Effector memory CD4-positive, alpha-beta T cell (primary cell): ENCODE measurements at places on chromosomes 12 and 14.

DNA sequence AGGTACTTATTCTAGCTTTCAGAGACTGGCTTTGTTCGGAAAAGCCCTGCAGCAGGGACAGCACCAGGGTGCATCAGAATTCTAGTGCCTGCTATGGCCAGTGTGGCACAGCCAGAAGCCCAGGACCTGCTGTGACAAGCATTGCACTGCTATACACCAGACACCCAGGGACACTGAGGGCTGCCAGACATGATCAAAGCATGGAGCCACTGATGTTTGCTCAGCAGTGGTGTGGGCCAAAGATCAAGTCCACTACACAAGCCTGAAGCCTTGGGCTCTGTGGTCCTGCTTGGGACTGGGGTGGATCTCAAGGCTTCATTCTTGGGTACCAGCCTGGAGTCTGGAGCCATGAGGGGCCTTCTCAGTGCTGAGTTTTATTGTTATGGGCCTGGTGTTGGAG lies 36.1 kb upstream of the CDKN3 start:
- DNase-seq = no peak

- DNase-seq = no peak
Observed at GRCh38 chr12:9334964-9335363, 126.8 kb upstream of the PZP start.

DNA sequence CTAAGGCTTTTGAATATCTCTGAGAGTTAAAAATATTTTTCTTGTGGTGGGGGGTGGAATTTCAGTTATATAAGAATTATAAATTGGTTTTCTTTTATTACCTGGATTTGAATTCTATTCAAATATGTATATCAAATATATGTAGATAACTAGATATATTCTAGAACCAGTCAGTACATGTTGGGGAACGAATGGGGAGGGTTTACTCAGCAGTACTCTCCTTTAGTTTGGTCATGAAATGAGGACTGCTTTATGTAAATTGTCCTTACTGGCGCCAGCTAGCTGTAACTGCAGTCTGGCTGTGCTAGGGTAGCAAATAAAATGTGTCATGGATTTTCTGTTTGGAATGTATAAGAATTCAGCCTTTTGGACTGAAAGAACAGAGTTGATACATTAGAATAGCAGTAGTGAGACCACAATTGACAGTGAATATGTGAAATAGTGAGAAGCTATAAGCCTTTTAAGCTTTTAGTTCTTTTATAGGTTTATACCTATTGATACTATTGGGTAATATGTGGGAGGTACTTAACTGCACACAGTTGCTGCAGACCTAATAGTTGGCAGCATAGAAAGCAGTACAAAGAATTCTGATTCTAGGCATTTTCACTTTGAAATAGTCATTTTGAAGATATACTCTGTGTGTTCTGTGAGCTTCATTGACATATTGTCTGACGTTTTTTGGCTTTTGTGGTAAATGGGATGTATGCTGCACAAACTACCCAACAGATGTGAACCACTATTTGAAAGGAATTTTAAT lies 29.0 kb downstream of the ATF7IP start:
- no peak for DNase-seq

DNA sequence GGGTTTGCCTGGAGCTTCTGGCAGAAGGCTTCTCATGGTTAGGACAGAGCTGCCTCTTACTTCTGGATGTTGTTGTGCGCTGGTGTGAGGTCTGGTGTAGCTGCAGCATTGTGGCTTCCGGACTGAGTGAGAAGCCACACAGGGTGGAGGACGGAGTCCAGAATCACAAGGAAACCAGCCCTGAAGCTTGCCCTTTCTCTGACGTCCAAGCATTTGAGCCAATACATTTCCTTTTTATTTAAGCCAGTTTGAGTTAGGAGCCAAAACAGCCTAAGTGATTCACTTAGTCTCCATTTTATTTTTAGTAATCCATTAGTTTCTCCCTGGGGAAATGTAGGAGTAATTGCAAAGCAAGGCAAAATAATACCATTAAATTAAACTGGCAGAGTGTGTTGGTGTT lies 402.4 kb upstream of the RGS6 start:
- DNase-seq = no peak

- DNase-seq = no peak
Observed at GRCh38 chr14:68695326-68695768, 97.5 kb downstream of the ZFP36L1 start.

GRCh38 chr12:94149119-94149780 lies 873 bp downstream of the PLXNC1 start:
- DNase-seq = peak; percentile 19

DNA sequence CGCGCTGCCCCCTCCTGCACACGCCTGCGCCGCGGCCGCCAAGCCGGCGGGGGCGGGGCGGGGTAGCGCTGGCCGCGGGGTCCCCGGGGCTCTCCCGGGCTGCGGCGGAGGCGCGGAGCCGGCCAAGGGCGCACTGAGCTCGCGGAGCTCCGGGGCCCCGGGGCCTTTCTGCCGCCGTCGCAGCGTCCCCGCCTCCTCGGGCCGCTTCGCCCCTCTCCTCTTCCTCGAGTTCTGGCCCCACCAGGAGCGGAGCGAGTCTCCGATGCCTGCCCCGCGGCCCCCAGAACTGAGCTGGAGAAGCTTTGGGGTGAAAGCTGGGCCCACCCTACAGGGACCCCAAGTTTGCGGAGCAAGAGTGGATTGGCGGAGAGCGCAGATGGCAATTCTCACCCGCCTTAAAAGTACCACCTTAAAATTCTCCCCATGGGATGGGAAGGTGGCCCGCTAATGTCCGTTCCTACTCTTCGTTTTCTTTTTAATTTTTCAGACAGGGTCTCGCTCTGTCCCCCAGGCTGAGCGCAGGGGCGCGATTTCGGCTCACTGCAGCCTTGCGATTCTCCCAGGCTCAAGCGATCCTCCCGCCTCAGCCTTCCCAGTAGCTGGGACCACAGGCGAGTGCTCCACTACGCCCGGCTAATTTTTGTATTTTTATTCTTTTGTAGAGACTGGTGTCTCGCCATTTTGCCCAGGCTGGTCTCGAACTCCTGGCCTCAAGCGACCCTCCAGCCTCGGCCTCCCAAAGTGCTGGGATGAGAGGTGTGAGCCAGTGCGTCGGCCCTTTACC lies 129.6 kb downstream of the NDUFA12 start:
- no peak for DNase-seq

DNA sequence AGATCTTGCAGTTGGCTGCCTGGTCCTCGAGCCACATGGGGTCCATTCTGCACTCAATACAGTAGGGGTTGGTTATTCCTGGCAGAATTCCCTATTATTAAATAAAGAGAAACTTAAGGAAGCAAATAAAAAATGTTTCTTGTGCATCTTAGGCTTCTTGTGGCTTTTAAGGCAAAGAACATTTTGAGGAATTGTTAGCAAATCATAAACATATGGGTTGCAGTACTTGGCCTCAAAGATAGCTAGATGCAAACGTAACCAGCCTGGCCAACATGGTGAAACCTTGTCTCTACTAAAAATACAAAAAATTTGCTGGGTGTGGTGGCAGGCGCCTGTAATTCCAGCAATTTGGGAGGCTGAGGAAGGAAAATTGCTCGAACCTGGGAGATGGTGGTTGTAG lies 50.8 kb upstream of the KCNA5 start:
- no peak for DNase-seq

DNA sequence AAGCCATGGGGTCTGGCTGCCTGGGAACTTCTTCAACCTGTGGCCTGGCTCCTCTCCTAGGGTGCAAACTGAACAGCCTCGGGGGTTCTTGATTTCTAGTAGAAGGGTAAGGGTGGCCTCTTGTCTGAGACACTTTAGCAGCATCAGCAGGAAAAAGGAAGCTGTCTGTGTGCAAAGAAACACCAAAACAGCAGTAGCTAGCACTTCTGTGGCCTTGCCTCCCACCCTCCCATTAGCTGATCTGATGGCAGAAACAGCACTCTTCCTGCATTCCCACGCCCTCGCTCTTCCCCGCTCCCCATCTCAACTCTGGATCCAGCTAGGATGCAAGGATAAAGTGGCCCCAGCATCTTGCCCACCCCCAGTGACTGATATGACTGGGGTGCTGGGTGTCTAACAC lies 20.7 kb downstream of the SLC7A8 start:
- DNase-seq = no peak

DNA sequence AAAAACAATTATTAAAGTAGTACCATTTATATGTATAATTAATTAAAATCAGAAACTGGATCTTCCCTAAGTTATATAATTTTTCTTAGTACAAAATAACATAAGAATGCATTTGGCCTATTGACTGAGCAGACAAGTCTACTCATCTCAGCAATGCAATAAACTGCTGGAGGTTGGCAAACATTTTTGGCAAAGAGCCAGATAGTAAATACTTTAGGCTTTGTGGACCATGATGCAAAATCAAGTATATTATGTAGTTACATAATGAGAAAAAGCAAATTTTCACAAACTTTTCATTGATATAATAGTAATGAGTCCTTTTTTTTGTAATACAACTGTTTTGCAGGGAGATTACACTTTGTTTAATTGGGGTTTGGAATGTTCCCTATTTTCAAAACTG lies 30.9 kb downstream of the ERGIC2 start:
- no peak for DNase-seq

DNA sequence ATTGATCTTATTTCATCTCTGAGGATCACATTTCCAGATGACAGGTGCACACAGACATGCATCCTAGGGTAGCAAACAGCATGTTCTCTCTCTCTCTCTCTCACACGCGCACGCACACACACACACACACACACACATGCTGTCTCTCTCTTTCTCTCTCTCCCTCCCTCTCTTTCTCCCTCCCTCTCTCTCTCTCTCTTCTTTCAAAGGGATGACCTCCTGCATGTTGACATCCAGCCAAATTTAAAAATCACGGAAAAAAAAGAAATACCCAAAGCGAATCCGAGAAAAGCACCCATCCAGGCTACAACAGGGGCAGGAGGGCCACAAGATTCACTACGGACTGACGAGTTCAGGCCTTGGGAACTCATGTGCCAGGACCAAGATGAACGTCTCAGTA lies 2.3 kb downstream of the KSR2 start:
- DNase-seq = no peak

- no peak for DNase-seq
Observed at GRCh38 chr12:88242571-88242925, 100.4 kb downstream of the TMTC3 start.

- DNase-seq = no peak
Observed at GRCh38 chr14:100591453-100592371, 4.5 kb upstream of the BEGAIN start.

GRCh38 chr14:103023881-103024473 lies 33.4 kb downstream of the CDC42BPB start:
- DNase-seq = no peak

DNA sequence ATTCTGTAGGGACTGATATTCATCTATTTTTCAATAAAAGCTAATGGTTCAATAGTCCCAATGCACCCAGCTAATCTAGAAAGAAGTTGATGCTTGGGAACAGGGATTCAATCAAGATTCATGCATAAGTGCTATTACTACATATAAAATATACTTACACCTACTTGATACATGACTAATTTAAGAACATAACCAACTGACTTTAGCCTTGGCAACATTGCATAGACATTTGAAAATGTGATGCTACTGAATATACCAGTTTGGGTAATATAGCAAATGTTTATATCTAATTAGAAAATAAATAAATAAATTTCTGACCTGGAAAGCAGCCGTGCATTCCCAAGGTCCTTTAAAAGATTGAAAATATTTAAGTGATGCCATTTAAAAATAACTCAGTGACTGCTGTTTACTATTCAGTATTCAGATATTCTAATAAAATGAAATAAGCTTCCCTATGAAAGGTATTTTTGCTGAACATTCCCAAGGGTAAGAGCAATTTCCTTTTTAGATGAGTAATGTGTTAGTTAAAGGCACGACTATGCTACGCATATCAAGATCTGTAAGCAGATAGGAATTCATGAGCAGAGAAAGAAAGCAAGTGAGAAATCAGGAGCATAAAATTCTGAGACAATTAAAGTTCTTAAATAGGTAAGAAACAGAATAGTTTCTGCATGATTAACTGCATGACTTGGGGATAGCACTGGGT lies 160.6 kb upstream of the SYT1 start:
- DNase-seq = no peak

GRCh38 chr12:81077329-81077685 lies 572 bp upstream of the ACSS3 start:
- DNase-seq = no peak

DNA sequence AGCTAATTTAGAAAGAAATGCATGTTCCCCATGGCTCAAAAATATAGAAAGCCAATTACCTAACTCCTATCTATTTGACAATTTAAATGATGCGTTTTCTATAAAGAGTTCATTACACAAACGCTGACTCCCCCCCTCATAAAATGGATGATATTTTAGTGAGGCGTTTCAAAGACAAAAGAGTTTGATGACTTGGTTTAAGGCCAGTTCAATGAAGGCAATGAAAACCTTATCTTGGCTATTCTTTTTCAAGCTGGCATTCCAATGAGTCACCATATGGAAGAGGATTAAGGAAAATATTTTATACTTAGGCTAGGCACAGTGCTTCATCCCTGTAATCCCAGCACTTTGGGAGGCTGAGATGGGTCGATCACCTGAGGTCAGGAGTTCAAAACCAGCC lies 62.7 kb downstream of the HMGA2 start:
- DNase-seq = no peak

DNA sequence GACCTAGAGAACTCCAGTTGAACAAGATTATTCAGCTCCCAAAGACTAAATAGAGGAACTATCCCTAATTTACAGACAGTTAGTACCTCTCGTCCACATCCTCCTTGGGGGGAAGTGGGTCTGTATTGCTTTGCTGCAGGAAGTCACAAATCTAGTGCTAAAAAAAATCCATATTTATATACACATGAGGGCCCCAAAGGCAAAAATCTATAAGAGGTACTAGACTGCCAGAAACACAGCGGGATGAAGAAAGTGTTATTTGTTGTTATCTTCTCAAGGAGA lies 190.1 kb downstream of the TTC8 start:
- DNase-seq = no peak

GRCh38 chr12:102521662-102522277 lies 41.4 kb upstream of the IGF1 start:
- no peak for DNase-seq

- no peak for DNase-seq
Observed at GRCh38 chr12:107938446-107938845, 163.9 kb downstream of the ASCL4 start.

DNA sequence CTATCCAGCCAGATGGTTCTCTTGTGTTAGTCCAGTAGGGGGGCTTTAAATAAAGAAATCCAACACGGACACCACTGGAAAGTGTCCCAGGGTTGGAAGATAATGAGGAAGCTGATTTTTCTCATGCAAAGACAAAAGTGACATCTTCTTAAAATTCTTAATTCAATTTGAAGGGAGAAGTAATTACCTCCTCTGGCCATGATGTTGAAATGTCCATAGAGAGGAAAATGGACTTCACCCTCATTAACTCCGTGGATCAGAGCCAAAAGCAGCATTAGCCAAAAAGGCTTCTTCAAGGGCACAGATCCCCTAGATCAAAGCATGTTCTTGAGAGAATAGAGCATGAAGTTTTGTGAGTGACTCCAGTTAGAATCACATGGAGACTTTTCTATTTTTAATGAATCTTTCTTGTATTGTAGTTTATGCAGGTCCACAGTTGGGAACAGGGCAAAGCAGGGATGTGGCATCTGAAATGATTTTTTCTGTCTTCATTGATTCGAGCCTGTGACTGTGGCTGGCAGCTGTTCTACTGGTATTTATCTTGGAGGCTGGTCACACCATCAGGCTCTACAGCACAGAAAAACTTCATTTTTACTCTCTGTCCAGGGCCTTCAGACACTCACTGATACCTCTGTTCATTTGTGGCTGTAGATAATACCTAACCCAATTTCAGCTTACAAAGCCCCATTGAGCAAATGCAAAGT lies 1002.5 kb downstream of the AACS start:
- no peak for DNase-seq
